ENCODE measurements at places on chromosomes 5 and 9.

DNA sequence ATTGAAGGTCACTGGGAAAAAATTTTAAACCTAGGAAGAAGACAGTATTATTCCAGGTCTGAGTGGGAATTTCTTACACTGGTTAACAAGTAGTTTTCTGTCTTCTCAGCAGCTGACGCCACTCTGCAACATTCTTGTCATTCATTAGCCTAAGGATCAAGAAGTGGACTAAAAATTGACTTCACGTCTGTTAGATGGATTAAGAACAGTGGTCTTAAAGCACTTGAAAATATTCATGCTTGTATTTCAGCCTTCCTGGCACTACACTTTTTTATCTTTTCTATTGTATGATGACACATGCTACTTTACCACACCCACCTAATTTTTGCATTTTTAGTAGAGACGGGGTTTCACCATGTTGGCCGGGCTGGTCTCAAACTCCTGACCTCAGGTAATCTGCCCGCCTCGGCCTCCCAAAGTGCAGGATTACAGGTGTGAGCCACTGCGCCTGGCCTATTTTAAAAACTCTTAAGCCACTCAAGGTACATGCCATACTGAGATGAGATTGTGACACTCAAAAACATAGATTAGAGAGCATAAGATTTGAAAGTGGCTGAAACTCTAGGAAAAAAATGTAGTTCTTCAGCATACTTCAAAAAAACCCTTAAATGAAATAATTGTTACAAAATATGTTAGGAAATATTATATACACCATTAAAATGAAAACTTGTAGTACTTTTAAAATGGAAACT lies 8.4 kb downstream of the MATR3 start:
- H3K36me3 ChIP-seq = no peaks in the 10 kb centered on the region
- DNase-seq = no peak
- peaks cover 52% of the 10 kb centered on the region for H3K4me1 ChIP-seq
- no peak overlapping the region for H3K4me3 ChIP-seq
- H3K27me3 ChIP-seq = no peaks in the 10 kb centered on the region

DNA sequence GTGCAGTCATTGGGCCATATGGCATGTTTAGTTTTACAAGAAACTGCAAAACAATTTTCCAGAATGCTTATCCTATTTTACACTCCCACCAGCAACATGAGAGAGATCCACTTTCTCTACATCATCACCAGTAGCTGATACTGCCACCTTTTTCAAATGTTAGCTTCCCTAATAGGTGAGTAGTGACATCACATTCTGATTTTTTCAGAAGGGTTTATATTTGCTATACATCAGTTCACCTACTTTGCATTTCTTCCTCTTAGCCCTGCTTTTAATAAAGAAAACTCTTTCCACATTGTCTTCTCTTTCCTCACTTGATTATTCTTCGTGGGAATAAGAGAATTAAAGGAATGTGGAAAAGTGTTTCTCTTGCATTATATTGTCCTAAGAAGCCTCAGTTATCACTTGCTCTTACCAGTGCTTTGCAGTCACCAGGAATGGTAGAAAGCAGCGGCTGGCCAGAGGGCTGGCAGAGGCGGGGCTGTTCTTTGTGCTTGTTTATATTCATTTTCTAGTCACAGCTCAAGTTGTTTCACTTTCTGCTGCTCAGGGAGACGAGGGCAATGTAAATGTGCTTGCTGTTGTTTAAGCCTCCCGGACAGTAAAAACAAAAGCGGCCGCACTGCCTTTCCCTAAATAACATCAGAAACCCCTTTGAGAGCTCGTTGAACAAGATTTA lies 164.8 kb downstream of the HSD17B3 start:
- no peak for DNase-seq
- H3K4me1 ChIP-seq = peaks cover 4% of the 10 kb centered on the region
- no peaks in the 10 kb centered on the region for H3K36me3 ChIP-seq
- H3K4me3 ChIP-seq = no peak overlapping the region
- H3K27ac ChIP-seq = no peak overlapping the region

DNA sequence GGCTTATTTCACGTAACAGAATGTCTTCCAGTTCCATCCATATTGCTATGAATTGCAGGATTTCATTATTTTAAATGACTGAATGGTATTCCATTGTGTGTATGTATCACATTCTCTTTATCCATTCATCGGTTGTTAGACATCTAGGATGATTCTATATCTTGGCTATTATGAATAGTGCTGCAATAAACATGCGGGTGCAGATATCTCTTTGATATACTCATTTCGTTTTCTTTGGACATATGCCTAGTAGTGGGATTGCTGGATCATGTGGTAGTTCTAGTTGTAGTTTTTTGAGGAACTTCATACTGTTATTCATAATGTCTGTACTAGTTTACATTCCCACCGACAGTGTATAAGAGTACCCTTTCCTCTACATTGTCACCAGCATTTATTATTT lies 460.5 kb downstream of the MAN2A1 start:
- DNase-seq = no peak
- H3K36me3 ChIP-seq = no peaks in the 10 kb centered on the region
- H3K27ac ChIP-seq = no peak overlapping the region
- H3K4me3 ChIP-seq = no peak overlapping the region

GRCh38 chr5:82330530-82331270 lies 52.5 kb upstream of the RPS23 start:
- DNase-seq = no peak
- no peaks in the 10 kb centered on the region for H3K36me3 ChIP-seq
- H3K4me1 ChIP-seq = no peaks in the 10 kb centered on the region
- no peak overlapping the region for H3K4me3 ChIP-seq
- H3K27me3 ChIP-seq = no peaks in the 10 kb centered on the region
- H3K27ac ChIP-seq = no peak overlapping the region

DNA sequence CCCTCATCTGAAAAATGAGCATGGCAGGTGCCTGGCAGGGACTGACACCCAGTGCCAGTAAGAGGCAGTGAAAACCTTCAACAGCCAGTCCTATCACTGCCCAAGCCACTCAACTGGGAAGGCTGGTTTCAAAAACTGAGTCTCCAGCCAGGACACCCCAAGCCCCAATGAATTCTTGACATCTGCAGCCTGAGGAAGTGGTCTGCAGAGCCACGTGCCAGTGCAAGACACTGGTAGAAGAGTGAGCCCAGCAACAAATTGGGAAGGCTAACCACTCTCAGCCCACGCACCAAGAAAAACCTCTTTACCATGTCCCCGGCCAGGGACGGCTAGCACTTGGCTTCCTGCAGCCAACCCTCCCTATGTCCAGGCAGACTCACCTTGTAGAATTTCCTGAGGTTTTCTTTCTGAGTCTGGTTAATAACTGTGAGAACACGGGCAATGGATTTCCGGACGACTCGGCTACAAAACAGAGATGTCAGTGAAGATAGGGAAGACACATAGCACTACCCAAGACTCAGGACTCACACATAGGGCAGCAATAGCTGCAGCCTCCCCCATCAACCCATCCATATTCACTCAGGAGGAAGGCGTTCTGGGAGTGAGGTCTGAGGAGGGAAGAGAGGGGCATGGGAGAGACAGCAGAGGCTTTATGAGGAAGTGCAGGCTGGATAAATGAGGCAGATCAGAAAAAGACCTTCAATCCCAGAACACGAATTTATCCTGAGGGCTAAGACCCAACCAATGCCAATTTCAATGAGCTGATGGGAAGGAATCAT lies 1.8 kb downstream of the RPL35 start:
- no peak overlapping the region for H3K27ac ChIP-seq
- no peak for DNase-seq
- H3K36me3 ChIP-seq = peaks cover 45% of the 10 kb centered on the region
- H3K4me3 ChIP-seq = no peak overlapping the region
